ENCODE measurements at places on chromosomes 13 and 19.
A peak's percentile ranks its signal among the peaks of the same experiment; 100 is the strongest.

- peak; percentile 66 for DNase-seq
Measured at GRCh38 chr19:48271531-48272151, 1.8 kb downstream of the ZNF114 start.

DNA sequence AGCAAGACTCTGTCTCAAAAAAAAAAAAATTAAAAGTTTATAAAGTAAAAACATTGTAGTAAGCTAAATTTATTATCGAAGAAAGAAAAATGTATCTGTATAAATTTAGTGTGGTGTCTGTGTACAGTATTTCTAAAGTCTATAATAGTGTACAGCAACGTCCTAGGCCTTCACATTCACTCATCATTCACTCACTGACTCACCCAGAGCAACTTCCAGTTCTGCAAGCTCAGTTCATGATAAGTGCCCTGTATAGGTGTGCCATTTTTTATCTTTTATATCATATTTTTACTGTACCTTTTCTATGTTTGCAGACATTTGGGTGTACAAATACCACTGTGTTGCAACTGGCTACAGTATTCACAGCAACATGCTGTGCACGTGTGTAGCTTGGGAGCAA, 118.1 kb downstream of the TNFRSF19 start:
- no peak for DNase-seq

- no peak for DNase-seq
Measured at GRCh38 chr19:12946731-12947496, 1.3 kb downstream of the RAD23A start.

- DNase-seq = no peak
Measured at GRCh38 chr19:12750851-12751250, 740 bp upstream of the BEST2 start.

DNA sequence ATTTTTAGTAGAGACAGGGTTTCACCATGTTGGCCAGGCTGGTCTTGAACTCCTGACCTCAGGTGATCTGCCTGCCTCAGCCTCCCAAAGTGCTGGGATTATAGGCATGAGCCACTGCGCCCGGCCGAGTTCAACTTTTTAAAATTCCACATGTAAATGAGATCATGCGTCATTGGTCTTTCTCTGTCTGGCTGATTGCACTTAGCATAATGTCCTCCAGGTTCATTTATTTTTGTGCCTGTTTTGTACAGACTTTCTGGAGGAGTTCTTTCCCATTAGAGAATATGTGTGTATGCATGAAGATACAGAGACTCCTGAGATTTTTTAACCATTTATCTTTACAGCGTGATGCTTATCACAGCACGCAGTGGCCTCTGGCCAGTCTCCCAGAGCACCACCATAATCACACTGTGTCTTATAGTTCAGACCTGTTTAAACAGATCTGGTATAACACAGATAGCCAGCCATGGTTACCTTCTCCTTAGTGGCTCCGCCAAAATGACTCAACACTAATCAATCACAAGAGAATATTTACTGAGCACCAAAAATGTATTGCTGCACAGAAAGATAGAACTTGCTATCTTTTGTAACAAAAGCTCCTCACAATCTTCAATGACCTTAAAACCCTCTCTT, 11.4 kb upstream of the STARD13 start:
- no peak for DNase-seq

GRCh38 chr19:13946414-13946813, 5.9 kb upstream of the DCAF15 start:
- no peak for DNase-seq

GRCh38 chr19:16371540-16371986, 46.9 kb downstream of the KLF2 start:
- no peak for DNase-seq

- DNase-seq = no peak
Measured at GRCh38 chr19:36059180-36059910, 4.6 kb downstream of the WDR62 start.

GRCh38 chr19:17249887-17250548, 4.3 kb upstream of the NR2F6 start:
- no peak for DNase-seq

- DNase-seq = peak; percentile 49
Measured at GRCh38 chr13:77857531-77858209, 61.0 kb downstream of the EDNRB start.

GRCh38 chr13:40172149-40172591, 494.3 kb downstream of the FOXO1 start:
- no peak for DNase-seq

- no peak for DNase-seq
Measured at GRCh38 chr13:44045180-44045562, 165.5 kb downstream of the LACC1 start.

DNA sequence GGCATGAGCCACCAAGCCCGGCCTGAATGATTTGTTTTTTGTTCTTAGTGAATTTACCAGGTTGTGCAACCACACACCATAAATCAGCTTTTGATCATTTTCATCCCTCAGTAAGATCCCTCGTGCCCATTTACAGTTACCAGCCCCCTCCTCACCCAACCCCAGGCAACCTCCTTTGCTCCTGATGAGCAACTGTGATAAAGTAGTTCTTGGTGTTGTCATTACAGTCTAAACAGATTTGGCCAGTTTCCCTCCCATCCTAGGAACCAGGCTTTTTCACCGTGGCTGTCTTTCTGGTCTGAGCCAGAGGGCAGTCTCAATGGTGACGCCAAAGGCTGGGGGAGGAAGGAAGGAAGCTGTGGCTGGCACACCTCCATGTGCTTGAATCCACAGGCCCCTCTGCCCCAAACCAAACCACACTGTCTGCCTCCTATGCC, 61.2 kb upstream of the WDFY2 start:
- peak; percentile 38 for DNase-seq

DNA sequence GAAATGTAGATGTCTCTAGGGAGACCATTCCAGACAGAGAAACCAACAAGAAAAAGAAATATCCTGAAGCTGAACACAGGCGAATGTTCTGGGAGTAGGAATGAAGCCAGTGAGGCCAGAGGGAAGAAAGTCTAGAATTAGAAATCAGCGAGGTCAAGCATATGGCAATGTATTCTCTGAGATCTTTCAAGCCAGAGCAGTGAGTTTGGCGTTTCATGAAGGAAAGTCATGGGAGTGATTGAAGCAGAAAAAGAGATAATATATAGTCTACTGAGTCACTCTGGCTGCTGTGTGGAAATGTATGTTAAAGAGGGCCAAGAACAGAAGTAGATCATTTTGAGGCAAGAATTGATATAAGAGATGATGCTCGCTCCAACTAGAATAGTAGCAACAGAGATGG, 576.0 kb downstream of the PCDH17 start:
- no peak for DNase-seq

- DNase-seq = no peak
Measured at GRCh38 chr13:52638666-52639328, 3.4 kb upstream of the HNRNPA1L2 start.

- no peak for DNase-seq
Measured at GRCh38 chr13:36029166-36029565, 102.0 kb downstream of the DCLK1 start.

DNA sequence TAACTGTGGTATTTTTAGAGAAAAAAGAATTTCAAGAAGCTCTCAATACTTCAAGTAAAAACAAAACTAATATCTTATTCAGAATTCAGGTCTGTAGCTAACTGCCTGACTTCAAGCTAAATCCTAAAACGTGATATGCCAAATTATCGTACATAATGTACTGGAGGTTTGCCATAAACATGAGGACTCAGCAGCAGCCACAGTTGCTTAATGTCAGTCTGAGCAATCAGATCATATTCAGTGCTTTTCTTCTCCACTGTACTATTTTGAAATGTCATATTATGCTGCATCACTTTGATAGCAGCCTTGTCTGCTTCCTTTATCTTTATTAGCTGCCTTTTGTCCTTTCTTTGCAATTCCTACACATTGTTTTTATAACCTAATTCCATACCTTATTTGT, 265.1 kb upstream of the EDNRB start:
- no peak for DNase-seq

DNA sequence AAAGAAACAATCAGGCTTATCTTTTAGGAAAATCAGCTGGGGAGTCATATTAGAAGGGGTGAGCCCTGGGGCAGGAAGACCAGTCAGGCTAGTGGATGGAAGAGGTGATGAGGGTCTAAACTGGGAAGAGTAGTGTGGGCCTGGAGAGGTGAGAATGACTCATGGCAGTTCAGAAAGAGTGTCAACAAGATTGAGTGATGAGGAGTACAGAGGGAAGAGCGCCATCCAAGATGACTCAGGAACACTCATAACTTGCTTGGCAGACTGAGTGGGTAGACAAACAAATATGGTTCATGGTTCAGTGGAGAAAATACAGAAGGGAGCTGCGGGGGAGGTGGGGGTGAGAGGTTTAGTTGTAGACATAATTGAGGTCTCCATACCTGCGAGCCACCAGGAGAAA, 17.3 kb upstream of the CLDN10 start:
- peak; percentile 26 for DNase-seq

GRCh38 chr19:8366121-8366581, 2.2 kb downstream of the ANGPTL4 start:
- DNase-seq = peak; percentile 25

DNA sequence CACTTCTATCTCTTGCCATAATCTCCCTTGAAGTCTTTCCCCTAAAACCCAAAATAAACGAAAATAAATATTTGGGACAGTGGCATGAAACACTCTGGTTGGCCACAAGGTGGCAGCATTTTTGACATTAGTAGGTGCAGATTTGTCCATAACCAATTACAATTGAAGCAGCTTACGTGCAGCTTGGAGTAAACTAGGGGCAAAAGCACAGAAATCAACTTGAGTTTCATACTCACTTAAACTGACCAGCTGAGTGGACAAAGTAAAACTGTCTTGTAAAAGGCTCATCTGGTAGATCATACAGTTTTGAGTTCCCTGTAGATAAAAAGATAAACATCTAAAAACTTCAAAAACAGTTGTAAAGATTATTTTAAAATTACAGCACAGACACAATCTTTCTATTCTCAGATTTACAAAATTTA, 18.8 kb downstream of the PDCD5 start:
- DNase-seq = peak; percentile 70

DNA sequence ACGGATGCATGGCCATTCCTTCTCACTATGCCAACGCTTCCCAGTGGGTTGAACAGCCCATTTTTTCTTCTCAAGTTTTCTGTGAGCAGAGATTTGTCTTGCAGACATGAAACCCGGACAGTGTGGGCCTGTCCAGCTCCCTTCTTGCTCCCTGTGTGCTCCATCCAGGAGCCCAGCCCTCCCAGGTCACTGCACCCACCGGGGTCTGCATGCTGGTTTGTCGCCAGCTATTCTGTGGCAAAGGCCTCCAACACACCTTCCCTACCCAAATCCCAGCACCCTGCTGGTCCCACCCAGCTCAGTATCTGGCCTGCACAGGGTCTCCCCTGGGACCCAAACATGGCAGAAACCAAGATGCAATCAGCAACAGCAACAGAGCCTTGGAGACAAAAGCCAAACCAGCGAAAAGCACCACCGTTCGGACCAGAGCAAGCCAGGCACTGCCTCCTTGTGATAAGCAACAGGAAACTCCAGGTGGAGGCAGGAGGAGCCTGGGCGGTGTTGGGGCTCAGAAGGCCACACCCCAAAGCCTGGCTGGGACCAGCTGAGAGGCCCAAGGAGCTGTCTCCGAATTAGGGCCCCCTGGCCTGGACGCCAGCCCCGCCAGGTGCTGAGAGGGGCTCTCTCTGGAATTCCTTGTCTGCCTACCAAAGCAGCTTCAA, 12.2 kb upstream of the SPACA7 start:
- DNase-seq = no peak

DNA sequence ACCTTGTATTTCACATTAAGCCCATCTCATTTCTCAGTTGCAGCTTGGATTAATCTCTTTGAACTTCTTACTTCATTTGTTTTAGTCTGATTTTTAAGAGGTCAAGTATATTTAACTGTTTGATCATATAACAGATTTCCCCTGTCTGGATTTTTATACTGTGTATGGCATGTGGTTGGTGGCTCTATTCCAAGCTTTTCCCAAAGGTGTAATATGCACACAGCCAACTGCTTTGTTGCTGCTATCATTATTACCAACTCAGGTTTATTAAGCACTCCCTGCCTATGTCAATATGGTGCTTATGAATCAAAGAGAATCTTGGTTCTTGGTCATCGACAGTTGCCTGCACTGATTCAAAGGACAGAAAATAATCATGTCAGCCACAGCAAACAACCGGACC, 92.6 kb downstream of the RAP2A start:
- no peak for DNase-seq

GRCh38 chr13:79056706-79057105, 349.3 kb downstream of the RBM26 start:
- no peak for DNase-seq

GRCh38 chr13:91948736-91949135, 550.3 kb downstream of the GPC5 start:
- DNase-seq = no peak

GRCh38 chr13:101830035-101830434, 377.6 kb downstream of the ITGBL1 start:
- DNase-seq = no peak

DNA sequence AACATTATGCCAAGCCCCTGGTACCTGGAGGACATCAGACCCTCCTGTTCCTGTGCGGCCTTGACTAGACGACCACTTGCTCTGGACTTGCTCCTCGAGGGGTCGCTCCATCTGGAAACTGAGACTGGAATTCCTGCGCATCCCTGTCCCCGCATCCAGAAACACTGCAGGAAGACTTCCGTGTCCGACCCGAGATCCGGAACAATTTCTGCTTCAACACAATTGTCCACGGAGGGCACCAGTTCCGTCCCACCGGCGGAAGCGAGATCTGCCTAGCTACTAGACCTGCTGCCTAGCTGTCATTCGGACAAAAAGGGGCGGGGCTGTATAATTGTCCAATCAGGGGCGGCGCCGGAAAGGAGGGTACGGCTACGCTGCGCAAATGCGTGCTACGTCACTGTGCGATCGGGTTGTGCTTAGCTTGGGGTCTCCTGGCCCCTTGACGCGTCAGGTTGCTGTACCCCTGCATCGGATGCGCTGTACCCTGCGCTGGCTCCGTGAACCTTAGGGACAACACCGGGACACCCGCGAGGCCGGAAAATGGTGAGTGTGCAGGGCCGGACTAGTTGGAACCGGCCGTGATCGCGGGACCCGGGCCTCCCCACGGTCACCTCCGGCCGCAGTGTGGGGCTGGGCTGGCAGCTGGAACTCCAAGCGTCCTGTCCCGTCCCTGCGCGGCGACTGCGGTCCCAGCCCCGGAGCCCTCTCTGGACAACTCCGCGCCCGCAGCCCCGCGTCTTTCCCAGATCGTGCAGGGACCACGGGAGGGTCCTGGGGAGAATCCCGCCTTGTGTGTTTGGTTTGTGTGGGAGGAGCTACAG, at the start of the genes ZNF490 and ZNF791:
TSS of gene ZNF490 (minus strand) at position 274 of the 821 bp plus-strand sequence. CDS start at position 141, 133 bp downstream.
TSS of gene ZNF791 (plus strand) at position 381 of the 821 bp plus-strand sequence. CDS start at position 541, 160 bp downstream.
- peak; percentile 98 for DNase-seq

GRCh38 chr13:49314344-49314882, 66.7 kb downstream of the CDADC1 start:
- peak; percentile 89 for DNase-seq

GRCh38 chr19:54937926-54938325, 9.4 kb downstream of the NLRP7 start:
- no peak for DNase-seq

GRCh38 chr19:30284885-30285284, 87.3 kb upstream of the ZNF536 start:
- DNase-seq = no peak

- DNase-seq = no peak
Measured at GRCh38 chr13:43257765-43258164, 234.4 kb downstream of the DNAJC15 start.

- DNase-seq = no peak
Measured at GRCh38 chr13:91622778-91623550, 224.5 kb downstream of the GPC5 start.

All from mesenchymal stem cell (in vitro differentiated cells and primary cell).